KG1 (cell line): ENCODE measurements at places on chromosomes 16 and 17.

DNA sequence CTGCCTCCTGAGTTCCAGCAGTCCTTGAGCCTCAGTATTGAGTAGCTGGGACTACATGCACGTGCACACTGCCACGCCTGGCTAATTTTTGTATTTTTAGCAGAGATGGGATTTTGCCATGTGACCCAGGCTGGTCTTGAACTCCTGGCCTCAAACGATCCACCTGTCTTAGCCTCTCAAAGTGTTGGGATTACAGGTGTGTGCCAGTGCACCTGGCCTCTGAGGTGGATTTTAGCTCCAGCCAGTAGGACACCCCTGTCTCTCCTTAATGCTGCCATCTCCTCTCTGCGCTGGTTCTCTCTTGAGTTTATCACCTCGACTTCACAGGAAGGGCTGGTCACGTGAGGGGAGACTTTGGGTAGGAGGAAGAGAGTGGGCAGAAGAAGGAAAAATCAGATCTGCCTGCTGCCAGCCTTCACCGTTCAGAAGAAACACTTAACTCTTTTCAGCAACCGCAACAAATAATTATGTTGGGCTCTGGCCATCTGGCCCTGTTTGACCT is 55.1 kb downstream of the NDE1 start:
- no peak for DNase-seq

GRCh38 chr17:75980188-75981018 is 1.4 kb downstream of the TEN1 start:
- DNase-seq, result no peak

GRCh38 chr17:74361230-74362068 is at the start of gene BTBD17:
Gene BTBD17 (minus strand): TSS chr17:74361868. CDS start chr17:74361819, 49 bp downstream.
- no peak for DNase-seq

- DNase-seq, result no peak
Observed at GRCh38 chr16:17289674-17290635, 180.8 kb downstream of the XYLT1 start.

- no peak for DNase-seq
Observed at GRCh38 chr16:11473728-11474127, 113.0 kb downstream of the LITAF start.

DNA sequence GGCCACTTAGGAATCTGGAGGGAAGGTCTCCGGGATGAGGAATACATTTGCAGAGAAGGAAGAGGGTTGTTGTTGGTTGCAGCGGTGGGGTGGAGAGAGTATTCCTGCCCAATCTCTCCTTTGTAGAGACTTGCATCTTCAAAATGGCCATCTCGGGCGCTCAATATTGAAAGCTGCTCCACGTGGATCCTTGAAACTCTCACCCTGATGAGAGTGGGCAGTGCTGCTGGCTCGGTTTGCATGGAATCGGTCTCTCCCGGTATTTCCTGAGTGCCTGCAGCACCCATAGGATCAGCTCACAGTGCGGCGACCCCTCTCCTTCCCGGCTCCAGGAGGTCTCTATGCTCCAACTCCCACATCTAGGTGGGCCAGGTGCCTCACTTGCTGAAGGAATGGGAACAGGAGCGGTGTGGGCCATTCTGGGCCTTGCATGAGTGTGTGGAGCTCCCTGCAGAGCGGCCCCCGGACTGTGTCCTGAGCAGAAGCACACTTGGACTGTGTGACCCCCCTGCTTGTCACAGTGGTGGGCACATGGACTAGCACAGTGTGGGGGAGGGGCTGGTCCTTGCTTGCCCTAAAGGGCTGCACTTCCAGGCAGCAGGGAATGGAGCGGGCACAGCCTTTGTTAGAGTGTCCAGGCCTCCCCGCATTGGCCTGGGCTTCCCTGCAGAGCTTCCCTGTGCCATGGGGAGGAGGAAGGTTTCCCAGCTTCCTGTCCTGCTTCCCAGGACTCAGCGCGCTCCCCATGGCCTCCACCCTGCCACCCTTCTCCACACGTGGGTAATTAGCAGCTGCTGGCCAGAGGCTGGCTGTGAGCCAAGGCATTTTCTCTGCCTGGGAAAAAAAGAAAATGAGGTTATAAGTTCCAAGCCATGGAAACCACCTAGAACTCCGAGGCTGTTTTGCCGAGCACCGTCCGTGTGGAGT is 139.3 kb downstream of the IRF8 start:
- DNase-seq, result no peak

GRCh38 chr16:62088731-62089410 is 52.6 kb upstream of the CDH8 start:
- DNase-seq, result no peak
